ENCODE measurements at places on chromosomes 16 and 17.

DNA sequence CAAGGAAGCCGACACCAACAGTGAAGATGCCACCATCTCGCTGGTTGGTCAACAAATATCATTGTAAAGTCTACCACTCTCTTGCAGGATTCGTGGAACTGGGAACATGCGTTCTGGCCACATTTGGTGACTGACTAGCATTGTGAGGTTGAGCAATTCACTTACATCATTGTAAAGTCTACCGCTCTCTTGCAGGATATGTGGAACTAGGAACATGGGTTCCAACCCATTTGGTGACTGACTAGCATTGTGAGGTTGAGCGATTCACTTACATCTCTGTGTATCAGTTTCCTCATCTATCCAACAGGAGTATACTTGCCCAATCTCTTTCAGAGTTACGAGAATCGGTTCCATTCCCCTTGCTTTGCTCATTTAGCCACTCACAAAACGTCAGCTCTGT is 42.6 kb upstream of the RPH3AL start:
- DNase-seq, result no peak

DNA sequence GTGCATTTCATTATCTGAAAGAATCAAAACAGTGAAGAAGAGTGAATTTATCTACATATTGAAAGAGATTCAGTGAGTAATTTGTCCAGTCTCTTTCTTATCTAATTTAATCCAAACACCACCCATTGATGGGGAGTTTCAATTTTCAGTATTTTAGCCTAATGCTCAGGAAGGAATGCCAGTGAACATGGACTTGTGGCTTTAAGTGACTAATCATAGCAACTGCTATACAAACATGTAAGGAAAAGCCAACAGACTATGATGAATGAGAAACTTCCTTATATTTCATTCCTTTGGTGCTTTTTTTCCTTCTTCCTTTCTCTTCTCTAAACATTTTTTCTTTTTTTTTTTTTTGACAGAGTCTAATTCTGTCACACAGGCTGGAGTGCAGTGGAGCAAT is 885.8 kb downstream of the KCNJ2 start:
- no peak for DNase-seq

DNA sequence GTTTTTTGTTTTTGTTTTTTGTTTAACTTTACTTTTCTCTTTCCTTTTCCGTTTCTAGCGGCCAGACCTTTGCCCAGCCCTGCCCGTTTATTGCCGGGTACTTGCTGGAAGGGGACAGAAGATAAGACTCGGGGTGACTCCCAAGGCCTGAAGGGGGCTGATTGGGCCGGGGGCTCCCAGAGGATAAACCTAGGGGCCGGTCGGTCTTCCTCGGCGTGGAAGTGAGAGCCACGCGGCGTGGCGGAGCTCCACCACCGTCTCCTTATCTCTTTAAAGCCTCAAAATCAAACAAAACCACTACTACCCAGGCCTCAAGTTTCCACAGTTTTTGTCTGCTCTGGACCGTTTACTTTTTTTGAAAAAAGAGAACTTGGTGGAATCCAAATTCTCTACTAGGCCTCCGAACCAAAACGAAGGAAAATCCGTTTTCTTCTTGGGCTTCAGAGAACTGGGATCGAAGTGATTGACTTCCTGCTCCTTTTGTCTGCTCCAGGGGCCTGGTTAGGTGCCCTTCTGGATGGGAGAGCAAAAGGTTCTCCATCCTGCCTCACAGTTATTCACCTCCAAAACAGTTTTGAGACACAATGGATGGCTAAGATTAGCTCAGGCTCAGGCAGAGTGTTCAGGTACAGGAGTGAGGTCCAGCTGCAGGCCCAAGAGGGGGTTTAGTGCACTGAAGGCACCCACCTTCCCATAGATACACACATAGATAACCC is 8.5 kb upstream of the HOXB9 start:
- DNase-seq, result no peak

DNA sequence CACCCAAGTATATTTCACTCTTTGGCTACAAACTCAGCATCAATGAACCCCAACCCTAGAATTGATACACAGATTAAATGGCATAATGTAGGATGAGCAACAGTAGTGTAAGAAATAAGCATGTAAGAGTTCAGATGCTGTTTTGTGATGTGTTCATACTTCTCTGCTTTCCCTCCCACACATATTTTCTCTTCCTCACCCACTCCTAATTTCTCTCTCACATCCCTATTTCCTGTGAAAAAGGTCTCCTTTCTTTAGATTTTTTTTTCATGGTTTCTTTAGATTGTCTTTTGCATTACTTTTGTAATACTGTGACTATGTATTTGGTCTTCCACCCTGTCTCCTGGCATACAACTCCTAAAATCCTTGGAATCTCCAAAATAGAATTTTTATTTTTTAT is 21.7 kb downstream of the CREBBP start:
- DNase-seq, result no peak

- DNase-seq, result peak; percentile 90
Measured at GRCh38 chr17:80861892-80862291, 129.7 kb upstream of the CHMP6 start.

GRCh38 chr17:49676276-49676868 is 1.5 kb downstream of the SPOP start:
- no peak for DNase-seq

DNA sequence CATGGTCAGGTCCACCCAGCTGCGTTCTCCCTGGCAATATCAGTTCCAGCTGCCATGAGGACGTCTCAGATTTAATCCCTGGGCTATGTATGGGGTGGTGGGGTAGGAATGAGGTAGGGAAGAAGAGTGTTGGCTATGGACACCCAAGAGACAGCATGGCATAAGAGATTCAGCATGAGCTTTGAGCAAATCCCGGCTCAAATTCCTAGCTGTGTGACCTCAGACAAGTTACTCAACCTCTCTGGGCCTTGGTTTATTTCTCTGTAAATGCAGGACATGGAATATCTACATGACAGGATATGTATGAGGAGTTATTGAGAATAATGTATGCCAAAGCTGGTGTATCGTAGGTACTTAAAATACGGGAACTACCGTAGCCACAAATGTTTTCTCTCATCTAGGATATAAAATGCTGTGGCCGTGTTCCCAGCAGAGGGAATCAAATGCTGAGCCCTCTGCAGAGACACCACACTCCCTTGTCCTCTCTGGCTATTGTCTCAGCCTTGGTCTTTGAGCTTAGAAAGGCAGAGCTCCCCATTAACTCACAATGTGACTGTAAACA is 17.8 kb upstream of the LHX1 start:
- no peak for DNase-seq

DNA sequence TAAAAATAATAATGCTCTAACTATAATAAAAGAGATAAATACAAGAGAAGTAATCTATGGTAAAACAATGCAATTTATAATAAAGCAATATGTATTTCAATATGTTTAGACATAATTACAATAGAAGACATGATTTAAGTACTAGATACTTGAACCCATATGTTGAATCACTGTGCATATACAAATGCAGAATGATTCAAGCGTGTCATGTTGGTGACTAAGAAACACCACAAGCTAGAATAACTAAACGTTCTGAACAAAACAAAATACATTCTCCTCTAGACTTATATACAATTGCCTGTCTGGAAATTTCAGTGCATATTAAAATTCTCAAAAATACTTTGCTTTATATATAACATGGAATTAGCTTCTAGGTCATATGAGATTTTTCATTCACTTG is 11.2 kb downstream of the TADA2A start:
- DNase-seq, result no peak

- no peak for DNase-seq
Measured at GRCh38 chr16:72884037-72884436, 163.9 kb downstream of the ZFHX3 start.

- no peak for DNase-seq
Measured at GRCh38 chr16:70597135-70597835, 49.1 kb upstream of the IL34 start.

DNA sequence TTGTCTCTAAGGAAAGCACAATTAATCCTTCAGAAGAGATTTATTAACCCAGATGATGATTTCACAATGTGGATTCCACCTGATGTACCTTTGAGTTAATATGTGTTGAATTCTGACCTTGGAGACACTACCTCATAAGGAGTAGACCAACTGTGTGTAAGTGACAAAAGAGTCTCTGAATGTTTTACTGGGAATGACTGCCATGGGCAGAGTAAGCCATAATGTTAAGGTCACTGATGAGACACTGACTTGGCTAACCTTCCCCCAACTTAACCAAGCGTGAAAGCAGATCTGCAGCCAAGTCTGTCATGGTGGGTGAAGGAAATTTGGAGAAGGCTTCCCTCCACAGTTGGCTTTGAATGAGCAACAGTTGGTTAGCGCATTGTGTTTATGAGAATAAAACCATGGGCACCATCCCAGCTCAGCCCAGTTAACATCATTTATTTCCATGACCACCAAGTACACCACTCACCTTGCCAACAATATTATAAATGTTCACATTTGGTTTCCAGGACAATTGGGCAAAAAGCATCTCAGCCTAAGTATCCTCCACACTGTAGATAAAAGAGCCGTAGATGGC is 618.5 kb downstream of the KCNJ2 start:
- no peak for DNase-seq

GRCh38 chr17:74210191-74211140 is 2.9 kb upstream of the TTYH2 start:
- DNase-seq, result no peak

DNA sequence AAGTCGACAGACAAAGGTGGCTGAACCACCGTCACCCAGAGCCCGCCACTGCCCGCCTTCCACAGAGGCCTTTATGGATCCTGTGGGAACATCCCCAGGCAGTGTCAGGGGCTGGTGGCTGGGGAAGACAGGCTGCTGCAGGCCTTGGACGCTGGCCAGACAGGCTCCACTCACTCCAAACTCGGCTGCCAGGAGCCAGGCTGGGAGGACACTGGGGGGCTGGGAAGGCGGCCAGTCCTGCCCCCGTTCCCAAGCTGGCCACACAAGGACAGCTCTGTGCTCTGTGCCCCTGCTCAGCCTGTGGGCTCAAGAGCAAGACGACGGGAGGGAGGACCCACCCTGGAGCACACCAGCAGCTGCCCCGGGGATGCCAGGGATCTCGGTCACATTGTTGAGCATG is 7.6 kb upstream of the LCAT start:
- no peak for DNase-seq

DNA sequence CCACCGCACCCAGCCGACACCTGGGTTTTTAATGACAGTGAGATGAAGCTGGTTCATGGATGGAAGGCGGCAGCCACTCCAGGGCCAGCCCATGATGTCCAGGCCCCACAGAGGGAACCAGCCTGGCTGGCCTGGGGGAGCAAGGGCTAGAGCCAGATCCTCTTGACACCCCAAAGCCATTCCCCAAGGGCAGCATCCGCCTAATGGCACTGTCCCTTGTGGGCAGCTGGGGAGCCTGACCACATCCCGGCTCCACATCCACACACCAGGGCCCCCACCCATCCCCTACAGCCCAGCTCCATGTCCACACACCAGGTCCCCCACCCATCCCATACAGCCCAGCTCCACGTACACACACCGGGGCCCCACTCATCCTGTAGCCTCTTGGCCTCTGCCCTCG is 53.3 kb upstream of the ACSF3 start:
- DNase-seq, result no peak

DNA sequence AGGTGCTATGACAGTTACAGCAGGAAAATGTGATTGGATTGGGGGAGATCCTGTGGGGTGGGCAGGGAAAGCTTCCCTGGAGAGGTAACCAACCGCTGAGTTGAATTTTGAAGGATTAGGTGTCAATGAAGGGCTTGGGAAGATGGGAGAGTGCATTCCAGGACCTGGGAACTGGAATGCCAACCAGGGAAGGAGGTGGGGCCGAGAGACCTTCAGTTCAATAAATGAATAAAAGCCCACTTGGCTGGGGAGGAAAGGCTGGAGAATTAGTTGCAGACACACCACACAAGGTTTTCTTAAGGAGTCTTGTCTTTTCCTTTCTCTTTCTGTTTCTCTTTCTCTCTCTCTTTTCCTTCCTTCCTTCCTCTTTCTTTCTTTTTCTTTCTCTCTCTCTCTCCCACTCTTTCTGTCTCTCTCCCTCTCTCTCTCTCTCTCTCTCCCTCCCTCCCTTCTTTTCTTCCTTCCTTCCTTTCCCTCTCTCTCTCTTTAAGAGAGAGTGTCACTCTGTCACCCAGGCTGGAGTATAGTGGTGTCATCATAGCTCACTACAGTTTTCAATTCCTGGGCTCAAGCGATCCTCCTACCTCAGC is 3.3 kb downstream of the USP43 start:
- DNase-seq, result no peak

DNA sequence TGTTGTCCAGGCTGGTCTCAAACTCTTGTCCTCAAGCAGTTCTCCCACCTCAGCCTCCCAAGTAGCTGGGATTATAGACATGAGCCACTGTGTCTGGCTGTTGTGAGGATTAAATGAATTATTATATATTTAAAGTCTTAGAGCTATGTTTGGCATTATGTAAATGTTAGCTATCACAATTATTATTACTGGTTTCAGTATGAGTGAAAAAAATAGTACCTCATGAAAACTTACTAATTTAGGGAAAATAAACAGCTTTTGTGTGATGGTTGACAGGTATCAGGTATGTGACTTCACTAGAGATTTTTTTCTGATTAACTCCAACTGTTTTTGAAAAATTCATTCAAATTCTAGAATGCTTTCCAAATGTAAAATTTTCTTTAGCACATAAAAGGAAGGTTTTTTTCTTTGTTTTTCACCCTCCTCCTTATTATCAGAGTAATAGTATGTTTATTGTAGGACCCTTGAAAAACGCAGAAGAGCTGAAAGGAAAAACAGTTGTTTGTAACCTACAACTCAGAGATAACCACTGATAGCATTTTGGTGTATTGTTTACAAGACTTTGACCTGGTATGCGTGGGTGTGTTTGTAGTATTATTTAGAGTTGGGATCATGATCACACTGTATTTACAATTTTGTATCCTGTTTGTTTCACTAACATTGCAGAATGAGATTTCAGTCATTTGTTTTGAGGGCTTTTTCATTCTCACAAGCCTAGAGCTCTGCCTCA is 13.2 kb downstream of the NLK start:
- no peak for DNase-seq

GRCh38 chr17:21513012-21513570 is 136.9 kb downstream of the KCNJ12 start:
- no peak for DNase-seq

GRCh38 chr17:30921544-30922196 is at the start of gene ADAP2:
ADAP2 (plus strand) TSS chr17:30921945; CDS start chr17:30922015, 70 bp downstream.
- no peak for DNase-seq

DNA sequence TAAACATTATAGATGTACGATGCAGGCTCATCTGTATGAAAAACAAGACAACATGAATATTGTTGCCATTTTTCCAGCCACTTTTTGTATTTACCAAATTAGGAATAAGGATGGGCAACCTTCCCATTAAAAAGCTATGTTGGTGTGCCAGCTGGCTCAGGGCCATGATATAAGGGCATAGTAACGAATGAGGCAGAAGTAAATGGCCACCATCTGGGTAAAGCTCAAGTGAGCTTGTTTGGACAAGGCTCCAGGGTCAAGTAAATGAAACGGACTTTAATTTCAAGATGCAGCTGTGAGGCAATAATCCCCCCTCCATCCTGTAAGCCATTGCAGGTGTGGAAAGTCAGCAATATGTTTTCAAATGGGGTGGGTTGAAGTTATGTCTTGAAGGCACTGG is 930.9 kb upstream of the CDH8 start:
- no peak for DNase-seq

GRCh38 chr16:82700541-82701235 is 73.9 kb downstream of the CDH13 start:
- DNase-seq, result no peak

- no peak for DNase-seq
Measured at GRCh38 chr16:28139530-28139929, 72.2 kb downstream of the XPO6 start.

Measured in NCI-H1436 treated with DMSO at 0.1 percent for 48 hours (cell line).